Cardiac fibroblast (primary cell): ENCODE measurements at places on chromosomes 11 and 22.

DNA sequence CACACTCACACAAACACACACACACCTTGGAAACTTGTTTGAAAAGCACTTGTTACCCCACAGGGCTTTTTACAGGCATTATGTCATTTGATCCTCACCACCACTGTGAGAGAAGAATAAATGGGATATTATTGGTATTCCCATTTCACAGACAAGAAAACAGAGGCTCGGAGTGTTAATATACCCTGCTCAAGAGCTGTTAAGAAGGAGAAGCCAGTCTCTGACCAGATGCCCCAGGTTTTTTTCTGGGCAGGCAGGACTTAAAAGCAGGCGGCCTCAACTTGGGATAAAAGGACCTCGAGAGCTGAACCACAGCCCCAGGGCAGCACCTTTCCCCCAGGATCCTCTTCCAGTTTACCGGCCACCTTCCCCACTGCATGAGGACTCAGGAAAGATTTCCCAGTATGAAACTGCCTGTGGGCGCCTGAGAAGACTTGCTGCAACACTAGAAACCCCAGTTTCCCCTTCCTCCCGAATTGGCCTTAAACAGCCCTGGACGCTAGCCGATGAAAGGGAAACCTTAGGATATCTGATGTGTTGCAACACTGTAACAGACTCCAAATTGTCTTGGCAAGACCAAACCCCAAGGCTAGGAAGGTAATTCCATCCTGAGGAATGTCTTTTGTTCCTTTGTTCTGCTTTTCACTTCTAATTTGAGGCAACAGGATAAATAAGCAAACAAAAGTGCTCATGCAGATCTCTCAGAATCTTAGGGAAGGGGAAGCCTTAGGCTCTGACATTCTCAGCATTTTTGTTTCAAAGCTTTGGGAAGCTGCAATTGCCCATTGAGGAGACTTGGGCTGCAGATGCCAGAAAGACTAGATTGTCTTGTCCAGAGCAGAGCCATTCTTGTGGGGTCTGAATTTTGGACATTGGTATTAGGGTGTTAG is 173.5 kb downstream of the TRIM29 start:
- DNase-seq: peak; percentile 29

DNA sequence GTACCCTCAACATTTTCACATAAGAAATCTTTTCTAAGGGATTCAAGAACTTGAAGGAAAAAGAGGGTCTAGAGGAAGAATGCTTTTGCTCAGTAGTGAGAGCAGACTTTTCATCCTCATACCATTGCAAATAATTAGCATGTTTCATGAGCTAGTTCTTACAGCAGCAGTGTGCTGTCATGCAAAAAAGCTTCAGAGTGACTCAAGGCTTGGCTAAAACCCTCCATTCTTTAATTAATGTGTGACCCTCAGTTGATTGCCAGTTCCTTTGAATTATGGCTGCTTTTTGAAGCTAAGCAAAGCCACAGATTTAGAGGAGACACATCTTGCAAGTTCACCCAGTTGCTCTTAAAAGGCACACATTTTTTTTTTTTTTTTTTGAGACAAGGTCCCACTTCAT is 36.6 kb upstream of the PCF11 start:
- peak; percentile 6 for DNase-seq

DNA sequence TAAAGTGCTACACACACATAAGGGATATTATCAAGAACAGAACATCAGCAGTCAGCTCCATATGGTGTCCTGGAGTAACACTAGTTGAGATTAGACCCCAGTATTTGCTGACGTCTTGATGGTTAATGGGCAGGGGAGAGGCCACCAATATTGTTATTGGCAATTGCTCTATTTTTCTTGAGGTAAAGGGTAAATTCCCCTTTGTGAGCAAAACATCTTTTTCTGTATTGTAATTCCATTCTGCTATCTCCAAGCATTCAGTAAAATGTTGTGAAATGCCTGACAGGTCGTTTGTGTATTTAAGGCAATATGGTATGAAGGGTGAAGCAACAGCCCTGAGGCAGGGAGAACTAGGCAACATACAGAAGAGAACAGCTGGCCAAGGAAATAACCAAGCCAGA is 21.9 kb downstream of the PC start:
- peak; percentile 85 for DNase-seq

- no peak for DNase-seq
Observed at GRCh38 chr11:104522123-104522522, 358.2 kb upstream of the PDGFD start.

DNA sequence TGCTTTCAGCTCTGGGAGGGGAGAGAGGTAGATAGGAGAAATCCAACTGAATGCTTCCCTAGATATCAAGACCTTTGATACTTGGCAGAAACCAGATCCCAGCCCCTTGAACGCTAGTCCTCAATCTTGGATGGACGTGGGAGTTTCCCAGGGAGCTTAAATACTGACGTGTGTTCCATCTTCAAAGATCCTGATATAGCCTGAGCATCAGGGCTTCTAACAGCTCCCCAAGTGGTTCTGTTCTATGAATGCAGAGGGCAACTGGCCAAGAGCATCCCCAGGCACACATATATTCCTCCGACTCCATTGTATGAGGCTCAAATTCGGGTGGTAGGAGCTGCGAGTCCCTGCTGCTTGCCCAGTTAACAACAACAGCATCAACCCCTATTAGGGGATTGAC is 8.7 kb upstream of the ACCS start:
- DNase-seq: no peak

DNA sequence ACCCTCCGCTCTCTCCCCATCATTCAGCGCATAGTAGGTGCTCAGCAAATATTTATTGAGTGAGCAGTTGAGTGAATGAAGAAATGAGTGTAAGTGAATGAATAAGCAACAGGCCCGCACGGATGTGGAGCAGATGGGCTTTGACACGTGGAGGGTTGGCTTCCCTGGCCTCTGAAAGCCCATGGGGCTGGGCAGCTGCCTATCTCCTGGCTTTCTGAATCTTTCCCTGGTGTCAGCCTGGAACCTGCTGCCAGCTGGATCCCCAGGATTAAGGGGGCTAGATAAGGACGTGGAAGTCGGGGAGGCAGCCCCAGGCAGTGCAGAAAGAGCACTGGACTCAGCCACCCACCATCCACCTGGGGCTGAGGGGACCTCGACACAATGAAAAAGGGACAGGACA is 12.6 kb downstream of the IL2RB start:
- no peak for DNase-seq

GRCh38 chr11:18203723-18204122 is 31.1 kb downstream of the MRGPRX4 start:
- peak; percentile 26 for DNase-seq
